ENCODE measurements at places on chromosomes 3 and 15.

DNA sequence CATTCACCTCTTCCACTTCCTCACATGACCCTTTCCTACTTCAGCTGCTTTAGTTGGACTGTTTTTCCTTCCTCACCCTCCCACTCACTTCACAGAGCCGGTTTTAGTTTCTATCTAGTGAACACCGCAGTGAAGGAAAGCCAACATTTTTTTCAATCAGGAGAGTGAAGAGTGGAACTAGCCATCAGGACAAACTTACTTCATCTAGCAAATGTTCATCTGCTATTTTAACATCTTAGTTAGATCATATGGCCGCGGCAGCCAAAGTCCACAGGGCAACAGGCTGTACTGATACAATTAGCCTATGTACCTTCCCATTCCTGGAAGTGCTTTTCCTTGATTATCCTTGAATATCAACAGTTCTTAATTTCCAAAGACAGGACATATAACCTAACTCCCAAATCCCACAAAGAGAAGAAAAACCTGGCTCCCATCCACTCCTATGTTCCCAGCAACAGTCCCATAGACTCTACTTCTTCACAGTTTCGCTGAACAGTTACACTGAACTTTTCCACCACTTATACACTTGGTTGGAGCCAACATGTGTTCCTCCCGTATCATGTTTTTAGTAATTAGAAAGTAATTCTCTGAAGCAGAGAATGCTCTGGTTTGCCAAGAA is 456.2 kb upstream of the THBS1 start:
- DNase-seq: no peak

- no peak for DNase-seq
Observed at GRCh38 chr3:57048728-57049127, 11.7 kb upstream of the SPATA12 start.

GRCh38 chr3:59930170-59930569 is 880.3 kb upstream of the CFAP20DC start:
- DNase-seq: no peak

DNA sequence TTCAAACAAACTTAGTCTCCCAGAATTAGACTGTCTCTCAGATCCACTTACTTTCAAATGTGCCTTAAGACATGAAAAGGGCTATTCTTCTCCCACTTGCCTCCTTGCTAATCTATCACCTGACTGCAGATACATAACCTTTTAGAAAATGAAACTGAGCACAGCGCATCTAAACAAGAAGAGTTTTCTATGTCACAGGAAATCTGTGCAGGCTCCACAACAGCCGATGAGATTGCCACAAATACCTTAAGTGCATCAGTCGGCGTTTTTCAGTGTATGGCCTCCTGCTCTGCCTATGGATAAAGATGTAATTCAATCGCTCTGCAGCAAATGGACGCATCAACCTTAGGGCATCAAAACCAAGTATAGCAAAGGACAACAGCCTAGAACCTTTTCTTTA is 544.2 kb downstream of the FOXP1 start:
- no peak for DNase-seq

GRCh38 chr3:139797724-139798343 is 120.1 kb upstream of the NMNAT3 start:
- peak; percentile 61 for DNase-seq

DNA sequence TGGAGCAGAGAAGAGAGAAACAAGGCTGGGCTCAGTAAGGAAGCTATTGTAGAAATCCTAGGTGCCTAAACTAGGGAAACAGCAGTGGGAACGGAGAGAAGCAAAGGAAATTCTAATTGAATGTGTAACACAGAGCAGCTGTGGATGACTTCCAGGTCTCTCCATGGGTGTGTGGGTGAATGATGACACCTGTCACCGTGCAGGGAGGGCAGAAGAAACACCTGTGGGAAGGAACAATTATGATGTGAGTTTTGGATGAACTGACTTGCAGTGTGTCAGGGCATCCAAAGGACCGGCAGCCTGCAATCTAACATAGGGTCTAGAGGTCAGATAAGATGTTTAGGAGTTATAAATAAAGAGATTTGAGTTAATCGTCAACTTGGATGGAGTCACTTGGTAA is 144.2 kb downstream of the RYR3 start:
- no peak for DNase-seq

DNA sequence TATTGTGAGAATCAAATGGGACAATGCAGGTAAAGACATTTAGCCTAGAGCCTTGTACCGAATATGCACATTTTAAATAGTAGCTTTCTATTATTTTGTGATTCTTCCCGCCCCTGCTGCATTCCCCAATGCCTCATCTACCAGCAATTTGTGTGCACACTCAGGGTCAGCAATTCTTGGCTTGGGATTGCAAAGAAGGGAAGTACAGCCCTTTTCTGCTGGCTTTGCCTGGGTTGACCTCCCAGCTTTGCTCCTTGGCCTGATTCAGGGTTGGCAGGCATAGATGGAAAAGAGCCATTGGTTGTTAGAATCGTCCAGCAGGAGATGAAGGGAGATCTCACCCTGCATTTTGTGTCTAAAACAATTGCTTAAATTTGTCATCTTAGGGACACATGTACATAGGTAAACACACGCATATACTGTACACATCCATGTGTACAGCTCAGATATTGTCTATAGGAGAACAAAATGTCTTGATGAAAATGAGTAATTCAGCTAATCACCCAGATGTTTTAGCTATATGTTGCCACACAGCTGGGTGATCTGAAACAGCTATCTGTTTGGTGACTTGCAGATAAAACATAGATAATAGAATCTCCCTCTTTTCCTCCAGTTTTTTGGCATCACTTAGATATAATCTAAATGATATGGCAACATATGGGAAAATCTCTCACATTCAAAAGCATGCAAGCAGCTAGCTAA is 340.9 kb upstream of the TBL1XR1 start:
- no peak for DNase-seq

DNA sequence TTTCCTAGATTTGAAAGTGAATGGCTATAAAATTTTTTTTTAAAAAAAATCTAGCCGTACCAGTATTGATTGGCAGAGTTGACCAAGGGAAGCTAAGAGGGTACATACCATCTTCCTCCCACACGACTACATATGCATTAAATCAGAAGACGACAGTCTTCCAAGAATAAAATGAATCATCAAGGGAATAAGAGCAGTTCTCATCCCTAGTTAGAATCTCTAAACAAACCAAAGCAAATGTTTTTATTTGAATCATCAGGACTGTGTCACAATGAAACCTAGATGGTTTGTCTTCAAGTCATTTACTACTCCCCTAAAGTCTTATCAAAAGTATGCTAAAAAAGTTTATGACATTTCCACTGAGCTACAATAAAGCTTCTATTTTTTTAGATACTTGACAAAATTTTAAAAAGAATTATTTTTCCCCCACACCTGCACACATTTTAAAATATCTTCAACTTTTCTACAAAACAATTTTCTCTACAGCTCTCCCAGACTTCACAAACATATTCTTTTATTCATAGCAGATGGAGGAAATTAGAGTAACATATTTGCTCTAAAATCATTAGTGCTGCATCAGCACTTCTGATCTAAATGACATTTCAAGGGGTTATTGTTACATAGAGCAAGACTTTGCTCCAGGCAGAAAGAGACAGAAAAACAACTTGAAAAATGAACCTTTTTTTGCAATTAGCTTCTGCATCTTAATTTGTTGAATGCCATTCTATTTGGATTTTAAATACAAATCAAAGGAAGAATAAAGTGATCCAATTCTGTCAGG is 547.1 kb downstream of the FHIT start:
- DNase-seq: no peak

DNA sequence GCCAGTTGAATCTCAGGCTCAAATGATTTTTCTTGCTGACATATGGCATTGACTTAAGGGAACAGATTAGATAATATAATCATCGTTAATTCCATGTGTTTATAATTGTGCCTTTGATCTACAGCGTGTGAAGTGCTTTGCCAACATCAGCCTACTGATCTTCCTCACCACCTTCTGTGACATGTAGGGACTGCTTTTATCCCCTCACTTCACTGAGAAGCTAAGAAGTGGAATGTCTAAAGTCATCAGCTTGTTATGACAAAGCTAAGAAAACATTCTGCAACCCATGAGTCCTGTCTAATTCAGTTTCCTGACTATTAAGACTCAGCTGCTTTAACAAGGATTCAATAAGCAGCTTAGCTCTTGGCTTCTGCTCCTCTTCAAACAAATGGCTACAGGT is 106.0 kb downstream of the MYH15 start:
- no peak for DNase-seq

DNA sequence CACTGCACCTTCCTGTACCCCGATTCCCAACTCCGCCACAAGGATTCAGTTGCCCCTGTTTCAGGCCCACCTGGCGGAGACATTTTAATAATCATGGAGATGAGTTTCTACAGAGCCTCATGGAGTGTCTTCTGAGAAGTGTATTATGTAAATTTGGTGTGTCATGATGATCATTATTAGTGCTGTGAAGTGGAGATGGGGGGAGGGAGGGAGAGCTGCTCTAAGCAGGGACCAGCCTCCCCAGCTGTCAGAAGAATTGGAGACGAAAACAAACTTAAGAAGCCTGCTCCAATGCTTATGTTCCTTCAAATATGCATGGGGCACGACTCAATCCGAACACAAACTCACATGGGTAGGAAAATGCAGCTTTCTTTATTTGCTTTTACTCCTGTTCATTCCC is 127.8 kb downstream of the EPHB1 start:
- no peak for DNase-seq

- DNase-seq: no peak
Observed at GRCh38 chr3:26839001-26839400, 216.4 kb downstream of the LRRC3B start.

DNA sequence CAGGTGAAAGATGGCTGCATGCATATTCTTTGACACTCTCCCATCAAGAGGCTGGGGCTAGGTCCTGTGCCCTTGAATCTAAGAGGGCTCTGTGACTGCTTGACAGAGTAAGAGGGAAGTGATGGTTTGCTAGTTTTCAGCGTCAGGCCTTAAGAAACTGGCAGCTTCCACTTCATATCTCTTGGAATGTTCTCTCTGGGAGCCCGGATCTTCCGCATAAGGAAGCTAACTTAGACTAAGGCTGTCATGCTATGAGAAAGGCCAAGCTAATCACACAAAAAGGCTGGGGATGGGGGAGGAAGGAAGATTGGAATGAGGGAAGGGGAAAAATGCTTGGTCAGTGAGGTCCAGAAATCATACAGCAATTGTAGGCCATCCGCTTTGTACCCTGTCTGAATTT is 50.0 kb downstream of the MB21D2 start:
- no peak for DNase-seq

GRCh38 chr3:122626515-122627180 is 49.2 kb downstream of the PARP15 start:
- no peak for DNase-seq

DNA sequence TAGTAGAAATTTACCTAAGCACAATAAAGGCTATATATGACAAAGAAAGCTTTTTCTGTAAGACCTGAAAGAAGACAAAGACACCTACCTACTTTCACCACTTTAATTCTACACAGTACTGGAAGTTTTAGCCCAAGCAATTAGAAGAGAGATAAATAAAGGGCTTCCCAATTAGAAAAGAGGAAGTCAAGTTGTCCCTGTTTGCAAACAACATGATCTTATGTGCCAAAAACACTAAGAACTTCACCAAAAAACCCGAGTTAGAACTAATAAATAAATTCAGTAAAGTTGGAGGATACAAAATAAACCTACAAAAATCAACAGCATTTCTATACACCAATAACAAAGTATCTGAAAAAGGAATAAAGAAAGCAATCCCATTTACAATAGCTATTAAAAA is 190.9 kb downstream of the NR2F2 start:
- no peak for DNase-seq

GRCh38 chr3:73148682-73149081 is 87.2 kb downstream of the EBLN2 start:
- no peak for DNase-seq

GRCh38 chr3:52394751-52395502 is 50.0 kb downstream of the SEMA3G start:
- no peak for DNase-seq

GRCh38 chr3:196208942-196209695 is 2.1 kb downstream of the ZDHHC19 start:
- DNase-seq: no peak

DNA sequence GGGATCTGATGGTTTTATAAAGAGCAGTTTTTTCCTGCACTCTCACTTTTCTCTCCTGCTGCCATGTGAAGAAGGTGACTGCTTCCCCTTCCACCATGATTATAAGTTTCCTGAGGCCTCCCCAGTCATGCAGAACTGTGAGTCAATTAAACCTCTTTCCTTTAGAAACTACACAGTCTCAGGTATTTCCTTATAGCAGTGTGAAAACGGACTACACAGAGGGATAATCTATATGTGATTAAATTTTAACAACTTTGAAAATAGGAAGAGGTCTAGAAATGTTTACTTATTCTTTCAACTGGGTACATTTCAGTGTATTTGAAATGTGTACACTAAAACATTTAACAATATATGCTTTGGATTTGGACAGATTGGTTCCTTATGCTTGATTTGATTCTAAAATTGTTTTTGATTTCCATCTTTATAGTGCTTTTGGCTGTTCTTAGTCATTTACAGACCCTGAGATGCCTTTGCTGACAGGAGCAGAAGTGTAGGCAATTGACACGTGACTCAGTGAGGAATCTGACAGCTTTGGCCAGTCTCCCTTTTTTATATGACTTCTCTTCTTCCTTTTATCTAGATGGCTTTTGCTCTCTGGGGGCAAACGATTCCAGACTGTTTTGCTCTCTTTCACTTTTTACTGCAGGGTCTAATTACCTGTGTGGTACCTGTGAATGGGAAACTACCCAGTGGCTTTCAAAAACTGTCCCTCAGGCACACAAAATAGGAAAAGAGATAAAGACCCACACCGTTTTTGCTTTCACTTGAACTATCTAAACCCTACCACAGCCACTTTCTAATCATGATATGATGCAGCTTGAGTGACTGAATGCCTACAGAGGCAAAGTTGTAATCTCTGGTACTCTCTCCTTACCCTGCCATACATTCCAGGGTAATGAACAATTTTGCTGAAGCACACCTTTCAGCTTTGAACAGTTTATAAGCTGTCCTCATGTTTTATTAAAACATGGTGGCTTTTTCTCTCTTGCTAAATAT is 422.6 kb downstream of the ROBO1 start:
- no peak for DNase-seq

- DNase-seq: no peak
Observed at GRCh38 chr3:193314161-193314560, 64.4 kb downstream of the ATP13A5 start.

DNA sequence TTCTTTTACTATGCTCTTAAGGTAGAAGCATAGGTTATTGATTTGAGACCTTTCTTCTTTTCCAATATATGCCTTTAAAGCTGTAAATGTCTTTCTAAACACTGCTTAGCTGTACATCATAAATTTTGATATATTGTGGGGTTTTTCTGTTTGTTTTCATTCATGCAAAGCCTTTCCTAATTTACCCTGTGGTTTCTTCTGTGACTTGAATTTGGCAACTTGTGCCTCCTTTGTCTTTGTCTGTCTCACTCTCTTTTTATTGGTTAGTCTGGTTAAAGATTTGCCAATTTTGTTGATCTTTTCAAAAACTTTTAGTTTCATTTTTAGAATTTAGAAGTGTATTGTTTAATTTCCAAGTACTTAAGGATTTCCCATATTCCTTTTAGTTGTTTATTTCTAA is 343.1 kb downstream of the OXSM start:
- no peak for DNase-seq

- DNase-seq: no peak
Observed at GRCh38 chr15:32908135-32908801, 190.5 kb downstream of the GREM1 start.
